ENCODE measurements at places on chromosomes 11 and 22.
A peak's percentile ranks its signal among the peaks of the same experiment; 100 is the strongest.

GRCh38 chr11:72642884-72643522, 31.2 kb downstream of the PDE2A start:
- DNase-seq: peak; percentile 71

- no peak for DNase-seq
Measured at GRCh38 chr11:3136546-3137455, 28.3 kb downstream of the OSBPL5 start.

GRCh38 chr22:47657224-47657623, 894.8 kb downstream of the TBC1D22A start:
- DNase-seq: no peak

GRCh38 chr11:75013051-75013450, 24.3 kb downstream of the NEU3 start:
- no peak for DNase-seq

All from stimulated activated CD4-positive, alpha-beta T cell treated with anti-CD3 and anti-CD28 coated beads, Interleukin-4, amount 100 ng/mL, for 4 hours (primary cell).